T1000 (cell line): ENCODE measurements at places on chromosomes 11 and 22.

GRCh38 chr11:87263979-87264378 is 226.2 kb downstream of the TMEM135 start:
- DNase-seq = no peak

- DNase-seq = no peak
Measured at GRCh38 chr11:134576721-134577171, 164.7 kb upstream of the B3GAT1 start.

DNA sequence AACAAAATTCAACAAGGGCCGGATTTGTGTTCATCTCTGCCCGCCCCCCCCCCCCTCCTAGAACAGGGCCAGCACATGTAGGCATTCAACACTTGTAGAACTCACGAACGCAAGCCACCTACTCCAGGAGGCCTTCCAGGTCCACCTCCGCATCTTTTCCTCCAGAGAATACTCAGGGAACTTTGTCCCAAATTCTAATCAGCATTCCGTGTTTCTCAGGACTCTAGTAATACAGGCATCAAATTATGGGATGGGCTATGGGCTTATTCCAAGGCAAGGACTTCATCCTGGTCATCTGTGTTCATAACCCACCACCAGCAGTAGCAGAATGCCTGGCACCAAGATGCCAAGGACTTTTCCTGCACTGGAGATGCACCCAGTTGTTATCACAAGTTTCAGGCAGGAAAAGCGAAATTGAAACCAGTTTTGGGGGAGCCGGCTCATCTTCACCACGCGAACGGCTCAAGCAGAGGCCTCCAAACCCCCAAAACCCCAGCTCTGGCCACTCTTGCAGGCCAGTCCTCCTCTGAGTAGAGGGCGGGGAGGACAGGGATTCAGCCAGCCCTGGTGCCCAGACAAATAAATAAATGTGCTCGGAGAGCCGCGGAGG is 462 bp downstream of the UBE2L6 start:
- peak; percentile 14 for DNase-seq

DNA sequence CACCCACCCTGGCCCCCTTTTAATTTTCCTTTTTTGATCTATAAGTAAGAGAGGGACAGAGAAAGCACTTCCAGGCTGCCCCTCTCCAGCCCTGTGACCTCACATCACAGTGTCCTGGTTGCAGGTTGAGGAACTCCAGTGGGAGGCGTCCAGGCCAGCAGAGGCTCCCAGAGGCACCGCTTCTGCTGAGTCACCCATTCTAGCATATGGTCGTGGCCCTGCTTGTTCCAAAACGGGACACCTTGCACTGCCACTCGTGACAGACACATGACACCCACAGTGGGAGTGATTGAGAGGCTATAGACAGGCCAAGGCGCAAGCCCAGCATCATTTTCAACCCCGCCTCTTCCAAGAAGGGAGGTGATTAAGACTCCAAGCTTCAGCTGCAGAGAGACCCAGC is 16.0 kb upstream of the TMPRSS4 start:
- no peak for DNase-seq

DNA sequence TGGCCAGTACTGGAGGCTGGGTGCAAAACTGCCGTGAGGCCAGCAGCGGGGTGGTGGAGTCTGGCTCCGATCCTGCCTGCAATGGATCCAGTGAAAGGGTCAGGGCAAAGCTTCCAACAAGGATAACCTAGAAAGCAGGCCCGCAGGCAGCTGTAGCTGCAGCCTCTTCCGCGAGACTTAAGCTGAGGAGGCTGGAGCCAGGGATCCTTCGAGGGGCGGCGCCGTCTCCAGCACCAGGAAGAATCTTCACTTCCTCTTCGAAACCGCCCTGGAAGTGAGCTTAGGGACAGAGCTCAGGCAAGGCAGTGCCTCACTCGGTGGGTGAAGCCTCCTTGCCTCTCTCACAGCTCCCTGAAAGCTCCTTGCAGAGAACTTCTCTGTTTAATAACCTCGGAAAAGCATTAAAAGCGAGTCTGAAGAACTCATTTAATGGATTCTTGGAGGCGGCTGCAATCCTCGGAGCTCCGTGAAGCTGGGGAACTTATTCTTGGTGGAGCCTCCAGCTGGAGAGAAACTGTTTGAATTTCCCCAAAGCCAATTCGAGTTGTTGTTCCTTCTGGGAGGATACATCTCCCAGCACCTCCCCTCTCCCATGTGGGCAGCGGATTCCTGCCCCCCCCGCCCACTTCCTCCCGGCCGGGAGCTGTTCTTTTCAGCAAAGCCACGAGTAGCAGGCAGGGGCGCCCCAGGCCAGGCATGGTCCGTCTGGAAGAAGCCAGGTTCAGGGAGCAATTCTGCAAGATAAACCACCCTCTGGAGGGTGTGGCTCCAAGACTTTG is 169.9 kb downstream of the CTTN start:
- no peak for DNase-seq

GRCh38 chr11:61752117-61752924 is at the start of gene MYRF:
TSS of gene MYRF (plus strand) at chr11:61752636. CDS start at chr11:61752745, 109 bp downstream.
- no peak for DNase-seq

DNA sequence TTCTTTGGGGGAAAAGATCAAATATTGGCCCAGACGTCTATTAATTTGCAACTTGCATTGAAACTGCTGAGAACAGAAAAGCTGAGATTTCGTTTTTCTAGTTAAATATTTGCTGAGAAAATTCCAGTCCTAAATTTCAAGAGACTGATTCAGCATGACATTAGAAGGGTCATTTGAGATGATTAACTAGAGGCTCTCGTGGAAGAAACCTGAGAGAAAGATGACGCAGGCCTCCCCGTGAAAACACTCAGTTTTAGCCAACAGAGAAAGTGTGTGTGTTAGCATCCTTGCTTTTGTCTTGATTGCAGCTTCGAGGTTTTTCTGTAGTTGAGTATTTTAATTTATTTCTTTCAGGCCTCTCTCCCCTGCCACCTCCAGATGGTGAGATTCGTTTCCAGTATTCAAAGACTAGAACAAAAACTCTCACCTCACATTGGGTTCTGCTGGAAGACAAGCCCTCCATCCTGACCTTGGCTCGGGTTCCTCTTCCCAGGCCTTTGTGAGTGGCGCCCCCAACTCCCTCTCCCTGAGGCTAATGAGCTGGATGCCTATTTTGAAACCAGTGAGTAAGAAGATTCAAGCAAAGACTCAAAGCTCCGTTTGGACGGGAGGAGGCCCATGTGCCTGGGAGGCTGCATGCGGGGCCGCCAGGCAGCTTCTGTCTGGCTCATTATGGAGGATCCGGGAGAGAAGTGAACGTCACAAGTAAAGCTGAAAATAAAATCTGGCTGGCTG is 52.4 kb downstream of the CELSR1 start:
- no peak for DNase-seq

- DNase-seq = no peak
Measured at GRCh38 chr11:46175401-46176002, 54.2 kb upstream of the PHF21A start.

- no peak for DNase-seq
Measured at GRCh38 chr11:126602349-126602940, 247.0 kb downstream of the ST3GAL4 start.

DNA sequence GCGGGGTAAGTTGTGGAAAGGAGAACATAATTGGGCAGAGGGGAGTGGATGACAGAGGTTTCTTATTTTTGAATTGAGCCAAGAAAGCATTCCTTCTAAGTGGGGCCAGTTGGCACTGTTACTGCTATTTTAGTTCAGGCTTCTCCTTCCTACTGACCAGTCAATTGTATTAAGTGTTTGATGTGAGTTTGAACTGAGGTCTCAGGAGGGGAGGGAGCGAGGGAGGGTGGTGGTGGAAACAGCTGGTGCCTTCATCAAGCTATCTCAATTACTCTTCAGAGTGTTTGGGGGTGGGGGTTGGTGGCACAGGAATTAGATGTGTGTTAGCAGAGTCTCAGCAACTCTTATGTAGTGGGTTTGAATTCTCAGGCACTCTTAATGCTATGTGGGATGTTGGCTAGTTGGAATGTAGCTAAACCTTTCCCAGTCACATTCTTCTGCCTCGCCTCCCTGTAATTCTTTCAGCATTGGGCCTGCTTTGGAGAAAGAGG is 14.5 kb downstream of the CTNND1 start:
- DNase-seq = no peak
